ENCODE measurements at places on chromosomes 16 and 17. TPM values are rescaled to one million over a fixed set of nuclear protein-coding genes. Genes with fewer than 3 reads are reported as not detected.

DNA sequence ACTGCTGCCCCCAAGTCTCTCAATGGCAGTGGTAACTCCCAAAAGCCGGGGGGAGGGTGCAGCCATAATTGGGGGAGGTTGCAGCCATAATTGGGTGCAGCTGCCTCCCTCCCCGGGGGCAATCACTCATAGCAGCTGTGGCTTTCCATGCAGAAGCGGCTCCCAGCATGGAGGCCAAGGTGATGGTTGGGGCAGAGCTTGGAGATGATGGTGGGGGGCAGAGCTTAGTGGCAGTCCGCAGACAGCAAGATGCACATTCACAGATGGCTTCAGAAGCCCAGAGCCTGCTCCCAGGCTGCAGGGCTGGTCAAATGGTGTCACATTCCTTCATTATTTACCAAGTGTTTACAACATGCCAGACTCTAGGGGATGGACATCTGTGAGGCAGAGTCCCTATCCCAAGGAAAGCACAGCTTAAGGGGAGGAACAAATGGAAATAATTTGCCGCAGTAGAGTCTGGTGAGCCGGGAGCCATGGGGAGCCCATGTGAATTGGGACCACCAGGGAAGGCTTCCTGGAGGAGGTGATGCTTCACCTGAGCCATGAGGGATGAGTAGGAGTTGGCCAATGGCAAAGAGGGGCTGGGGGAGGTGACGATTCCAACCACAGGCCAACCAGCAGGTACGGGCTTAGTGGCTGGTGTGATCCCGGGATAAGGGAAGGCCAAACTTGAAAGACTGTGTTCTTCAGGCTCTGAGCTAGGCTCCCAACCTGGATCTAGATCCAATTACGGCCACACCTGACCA is 8.1 kb downstream of the DOC2B start:
- H3K27ac ChIP-seq, result no peak overlapping the region
- no peak for DNase-seq
- no peak overlapping the region for H3K4me3 ChIP-seq
- no peaks in the 10 kb centered on the region for H3K36me3 ChIP-seq
- H3K27me3 ChIP-seq, result peaks cover 9% of the 10 kb centered on the region

DNA sequence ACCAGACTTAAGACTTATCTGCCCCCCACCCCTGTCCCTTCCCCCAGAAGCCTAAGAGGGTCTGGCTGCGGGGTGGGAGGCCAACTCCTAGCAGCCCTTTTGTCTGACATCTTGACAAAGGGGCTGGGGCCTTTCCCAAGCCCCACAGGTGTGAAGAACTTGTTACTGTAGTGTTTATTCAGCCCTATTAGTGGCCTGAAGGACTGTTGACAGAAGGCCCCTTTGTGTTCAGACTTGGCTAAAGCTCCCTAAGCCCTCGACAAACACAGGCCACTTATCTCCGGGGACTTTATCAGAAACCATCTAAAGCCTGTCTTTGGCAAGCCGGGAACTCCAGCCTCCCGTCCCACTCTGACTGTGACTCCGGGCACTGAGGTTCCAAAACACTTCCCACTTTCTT is 129.8 kb downstream of the NTN1 start:
- no peaks in the 10 kb centered on the region for H3K36me3 ChIP-seq
- H3K27ac ChIP-seq, result no peak overlapping the region
- H3K4me3 ChIP-seq, result no peak overlapping the region

DNA sequence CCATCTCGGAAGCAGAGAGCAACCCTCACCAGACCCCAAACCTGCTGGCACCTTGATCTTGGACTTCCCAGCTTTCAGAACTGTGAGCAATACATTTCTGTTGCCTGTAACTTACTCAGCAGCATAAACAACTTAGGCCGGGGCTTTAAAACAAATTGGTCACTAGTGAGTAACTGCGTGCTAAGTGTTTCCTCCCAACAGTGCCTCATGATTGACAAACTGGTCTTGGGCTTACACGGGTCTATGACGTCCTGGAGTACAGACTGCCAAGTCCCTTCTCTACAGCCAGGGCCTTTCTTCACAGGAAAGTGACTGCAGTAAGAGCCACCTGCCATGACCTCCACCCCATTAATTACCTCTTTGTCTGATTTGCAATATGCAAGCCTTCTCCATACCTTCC is 136.7 kb downstream of the XYLT1 start:
- no peaks in the 10 kb centered on the region for H3K36me3 ChIP-seq
- no peaks in the 10 kb centered on the region for H3K4me1 ChIP-seq
- DNase-seq, result no peak
- H3K27ac ChIP-seq, result no peak overlapping the region

GRCh38 chr17:68512960-68513474 is 787 bp downstream of the PRKAR1A start:
- no peak for DNase-seq
- peak overlapping the region; percentile 100 for H3K27ac ChIP-seq
- peaks cover 51% of the 10 kb centered on the region for H3K4me1 ChIP-seq
- H3K4me3 ChIP-seq, result peak overlapping the region; percentile 100
- peaks cover 22% of the 10 kb centered on the region for H3K27me3 ChIP-seq

- peak; percentile 92 for DNase-seq
- H3K27me3 ChIP-seq, result peaks cover 23% of the 10 kb centered on the region
- H3K4me3 ChIP-seq, result peak overlapping the region; percentile 87
- H3K27ac ChIP-seq, result peak overlapping the region; percentile 24
These were observed 3.8 kb upstream of the TAC4 start for GRCh38 chr17:49851387-49852291.

- H3K27me3 ChIP-seq, result no peaks in the 10 kb centered on the region
- no peak overlapping the region for H3K4me3 ChIP-seq
- no peak for DNase-seq
- no peaks in the 10 kb centered on the region for H3K36me3 ChIP-seq
- no peak overlapping the region for H3K27ac ChIP-seq
- H3K4me1 ChIP-seq, result peaks cover 5% of the 10 kb centered on the region
These were observed 50.3 kb downstream of the BMERB1 start for GRCh38 chr16:15484662-15485061.

GRCh38 chr16:37511-37910 is 15.9 kb downstream of the POLR3K start:
- peaks cover 7% of the 10 kb centered on the region for H3K4me1 ChIP-seq
- no peak overlapping the region for H3K4me3 ChIP-seq
- no peak for DNase-seq
- H3K36me3 ChIP-seq, result peaks cover 9% of the 10 kb centered on the region
- no peak overlapping the region for H3K27ac ChIP-seq

DNA sequence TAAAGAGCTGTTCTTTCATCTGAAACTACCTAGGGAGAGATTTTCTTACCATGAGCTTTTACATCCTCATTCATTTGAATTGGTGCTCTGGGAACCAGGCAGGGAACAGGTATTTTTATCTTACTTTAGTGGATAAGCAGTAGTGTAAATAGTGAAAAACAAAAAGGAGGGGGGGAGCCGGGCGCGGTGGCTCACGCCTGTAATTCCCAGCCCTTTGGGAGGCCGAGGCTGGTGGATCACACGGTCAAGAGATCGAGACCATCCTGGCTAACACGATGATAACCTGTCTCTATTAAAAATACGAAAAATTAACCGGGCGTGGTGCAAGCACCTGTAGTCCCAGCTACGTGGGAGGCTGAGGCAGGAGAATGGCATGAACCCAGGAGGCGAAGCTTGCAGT is 41.0 kb downstream of the HOXB1 start:
- H3K27ac ChIP-seq, result no peak overlapping the region
- peaks cover 27% of the 10 kb centered on the region for H3K4me1 ChIP-seq
- H3K36me3 ChIP-seq, result no peaks in the 10 kb centered on the region

GRCh38 chr17:4519361-4519788 is 20.7 kb downstream of the SPNS2 start:
- peaks cover 53% of the 10 kb centered on the region for H3K4me1 ChIP-seq
- DNase-seq, result no peak
- no peak overlapping the region for H3K4me3 ChIP-seq
- H3K27ac ChIP-seq, result peak overlapping the region; percentile 85

GRCh38 chr17:10622617-10623485 is 34.3 kb downstream of the MYH3 start:
- no peak overlapping the region for H3K4me3 ChIP-seq
- H3K4me1 ChIP-seq, result peaks cover 6% of the 10 kb centered on the region
- no peak for DNase-seq
- H3K27me3 ChIP-seq, result peaks cover 6% of the 10 kb centered on the region
- no peaks in the 10 kb centered on the region for H3K36me3 ChIP-seq

- no peak within 1 kb of the TSS for H3K27ac ChIP-seq
- peak within 1 kb of the TSS; percentile 59 for H3K4me3 ChIP-seq
- H3K36me3 ChIP-seq, result peaks cover 23% of the 10 kb centered on the region
- peaks cover 7% of the 10 kb centered on the region for H3K27me3 ChIP-seq
- DNase-seq, result peak; percentile 75
These were observed at the start of gene DNASE1 for GRCh38 chr16:3654249-3654991. TSS of gene DNASE1 (plus strand) at chr16:3654691. CDS start at chr16:3655374, 683 bp downstream.

DNA sequence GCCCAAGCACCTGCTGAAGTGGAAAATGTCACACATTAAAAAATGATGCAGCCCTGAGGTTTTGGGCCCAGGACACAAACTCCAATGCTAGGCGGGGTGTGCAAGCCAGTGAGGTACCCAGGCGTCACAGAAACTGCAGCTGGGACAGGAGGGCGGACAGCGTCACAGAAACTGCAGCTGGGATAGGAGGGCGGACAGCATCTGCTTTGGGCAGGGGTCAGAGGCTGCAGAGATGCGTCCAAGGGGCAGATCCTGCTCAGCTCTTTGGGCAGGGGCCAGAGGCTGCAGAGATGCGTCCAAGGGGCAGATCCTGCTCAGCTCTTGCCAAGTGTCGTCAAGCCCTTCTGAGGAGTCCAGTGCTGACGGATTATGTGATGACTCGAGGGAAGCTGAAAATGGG is 43.9 kb upstream of the RCVRN start:
- H3K4me3 ChIP-seq, result no peak overlapping the region
- no peaks in the 10 kb centered on the region for H3K36me3 ChIP-seq
- peaks cover 2% of the 10 kb centered on the region for H3K27me3 ChIP-seq
- H3K4me1 ChIP-seq, result no peaks in the 10 kb centered on the region

GRCh38 chr17:81128338-81128737 is 37.0 kb upstream of the PVALEF start:
- H3K27me3 ChIP-seq, result peaks cover 1% of the 10 kb centered on the region
- no peak overlapping the region for H3K4me3 ChIP-seq
- H3K36me3 ChIP-seq, result no peaks in the 10 kb centered on the region
- no peak overlapping the region for H3K27ac ChIP-seq
- DNase-seq, result no peak

GRCh38 chr17:57478478-57479250 is 222.3 kb downstream of the MSI2 start:
- peaks cover 1% of the 10 kb centered on the region for H3K27me3 ChIP-seq
- no peak overlapping the region for H3K27ac ChIP-seq
- DNase-seq, result no peak
- no peak overlapping the region for H3K4me3 ChIP-seq
- peaks cover 23% of the 10 kb centered on the region for H3K4me1 ChIP-seq
- H3K36me3 ChIP-seq, result peaks cover 5% of the 10 kb centered on the region

- no peak overlapping the region for H3K27ac ChIP-seq
- H3K4me1 ChIP-seq, result no peaks in the 10 kb centered on the region
- no peak overlapping the region for H3K4me3 ChIP-seq
- peaks cover 2% of the 10 kb centered on the region for H3K27me3 ChIP-seq
- no peak for DNase-seq
These were observed 199.7 kb upstream of the ASIC2 start for GRCh38 chr17:33492731-33493265.

GRCh38 chr17:9472094-9472493 is 103.5 kb downstream of the STX8 start:
- no peak overlapping the region for H3K27ac ChIP-seq
- H3K4me1 ChIP-seq, result peaks cover 11% of the 10 kb centered on the region

DNA sequence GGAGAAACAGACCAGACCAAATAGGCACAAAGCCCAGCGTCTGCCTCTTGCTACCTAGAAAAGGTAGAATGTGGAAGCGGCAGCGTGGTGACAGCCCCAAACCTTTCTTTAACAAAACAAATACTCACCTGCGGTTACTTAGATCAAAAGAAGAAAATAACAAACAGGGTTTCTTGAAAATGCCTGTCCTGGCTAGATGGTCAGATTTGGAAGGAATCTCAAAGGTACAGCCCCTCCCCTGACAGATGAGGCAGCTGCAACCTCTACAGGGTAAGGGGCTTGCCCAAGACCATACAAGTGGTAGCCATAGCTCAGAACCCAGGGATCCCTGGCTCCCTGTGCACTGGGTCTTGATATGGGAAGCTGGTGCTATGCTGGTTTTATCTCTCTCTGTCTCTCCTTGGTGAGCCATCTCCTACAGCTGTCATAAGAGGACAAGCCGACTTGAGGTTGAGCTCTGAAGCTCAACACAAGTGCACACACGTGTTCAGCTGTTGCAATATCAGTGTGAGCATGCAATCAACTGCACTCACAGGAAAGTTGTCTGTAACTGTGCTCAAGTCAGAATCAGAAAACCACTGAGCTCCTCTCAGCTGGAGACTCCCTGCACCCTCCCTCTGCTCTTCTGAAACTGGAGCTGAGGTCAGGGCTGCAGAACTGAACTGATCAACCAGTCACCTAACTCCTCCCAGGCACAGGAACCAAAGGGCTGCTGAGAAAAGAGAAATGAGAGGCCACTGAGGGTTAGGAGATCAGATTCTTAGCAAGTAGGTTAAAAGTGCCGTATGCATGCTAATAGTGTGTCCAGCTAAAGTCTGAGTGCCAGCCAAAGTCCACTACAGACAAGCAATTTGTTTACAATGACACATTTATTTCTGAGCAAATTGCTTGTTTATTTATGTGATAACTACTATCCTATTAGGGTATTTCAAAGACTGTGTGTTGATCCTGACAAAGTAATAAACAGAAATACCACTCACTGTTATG is 6.1 kb upstream of the RNF157 start:
- no peak overlapping the region for H3K4me3 ChIP-seq
- DNase-seq, result no peak
- H3K36me3 ChIP-seq, result no peaks in the 10 kb centered on the region
- no peak overlapping the region for H3K27ac ChIP-seq

DNA sequence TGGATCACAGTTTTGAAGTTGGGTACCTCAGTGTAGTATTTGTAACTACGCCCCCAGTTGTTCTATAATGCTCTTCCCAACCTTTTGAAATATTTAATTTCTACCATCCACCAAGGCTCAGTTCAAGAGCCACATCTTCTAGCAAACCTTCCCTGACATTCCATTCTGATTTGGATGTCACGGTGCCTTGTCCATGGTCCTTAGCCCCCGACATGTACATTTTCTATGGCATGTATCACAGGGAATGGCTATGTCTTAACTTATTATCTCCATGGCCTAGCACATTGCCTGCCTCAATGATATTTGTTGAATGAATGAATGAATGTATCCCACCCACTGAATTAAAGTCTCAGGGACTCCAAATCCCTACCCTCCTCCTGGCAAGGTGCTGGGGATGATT is 6.4 kb upstream of the KRT28 start:
- DNase-seq, result no peak
- no peaks in the 10 kb centered on the region for H3K36me3 ChIP-seq
- no peak overlapping the region for H3K27ac ChIP-seq

- H3K27ac ChIP-seq, result peak overlapping the region; percentile 15
- H3K4me1 ChIP-seq, result peaks cover 57% of the 10 kb centered on the region
- H3K27me3 ChIP-seq, result peaks cover 11% of the 10 kb centered on the region
- DNase-seq, result no peak
- H3K4me3 ChIP-seq, result peak overlapping the region; percentile 40
- peaks cover 16% of the 10 kb centered on the region for H3K36me3 ChIP-seq
These were observed 133.3 kb downstream of the ZNF778 start for GRCh38 chr16:89350701-89351380.

Gene MYH8
- not detected for total RNA-seq

Gene CACNG1
- not detected for total RNA-seq

Gene MYO1D
- total RNA-seq, result 26.4 TPM

Gene CORO6
- 13.0 TPM for total RNA-seq

Gene ALOX15B
- 0.13 TPM for total RNA-seq

Gene MARVELD3
- 3.9 TPM for total RNA-seq

Gene PRSS21
- total RNA-seq, result not detected

Gene RECQL5
- total RNA-seq, result 40.2 TPM

Gene OR1A1
- not detected for total RNA-seq

Gene ENGASE
- 31.6 TPM for total RNA-seq

Gene HES7
- 3.3 TPM for total RNA-seq

Gene LGALS9B
- not detected for total RNA-seq

Gene FAAP100
- total RNA-seq, result 40.6 TPM
